ENCODE measurements at places on chromosomes 3 and 15. TPM values are rescaled to one million over a fixed set of nuclear protein-coding genes. Genes with fewer than 3 reads are reported as not detected.

DNA sequence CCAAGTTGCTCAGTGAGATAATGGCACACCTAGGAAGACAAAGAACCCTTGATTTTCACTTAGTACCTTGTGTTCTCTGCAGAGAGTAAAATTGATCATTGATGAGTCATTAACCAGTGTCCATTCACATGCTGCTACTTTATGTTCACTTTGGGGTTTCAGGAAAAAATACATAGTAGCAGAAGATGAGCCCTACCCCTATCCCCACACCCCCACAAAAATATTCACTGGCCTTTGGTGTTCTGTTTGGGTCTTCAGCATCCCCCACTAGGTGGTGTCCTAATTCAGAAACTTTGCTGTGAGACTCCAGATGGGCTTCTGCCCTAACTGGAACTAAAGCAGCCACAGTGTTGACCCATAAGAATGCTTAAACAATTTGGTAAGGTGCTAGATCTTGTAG is 178.8 kb downstream of the KLHL25 start:
- no peak overlapping the region for H3K27ac ChIP-seq
- peak; percentile 43 for DNase-seq
- H3K4me1 ChIP-seq: peaks cover 22% of the 10 kb centered on the region

DNA sequence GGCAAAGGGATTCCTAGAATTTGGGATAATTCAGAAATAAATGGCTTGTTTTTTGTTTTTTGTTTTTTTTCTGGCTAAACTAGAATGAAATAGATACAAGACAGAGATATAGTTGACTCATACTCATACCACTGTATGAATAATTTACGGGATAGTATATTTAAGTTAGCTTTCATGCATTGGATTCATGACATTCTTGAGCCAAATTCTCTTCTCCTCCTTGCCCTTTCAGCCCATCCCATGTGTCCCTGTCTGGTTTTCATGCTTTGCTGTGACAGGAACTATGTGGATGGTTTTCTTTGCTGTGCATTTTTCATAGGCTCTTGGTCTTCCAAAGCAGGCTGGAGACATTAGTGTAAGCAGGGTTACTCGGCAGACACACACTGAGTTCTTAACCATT is 66.6 kb upstream of the UMPS start:
- peaks cover 19% of the 10 kb centered on the region for H3K36me3 ChIP-seq
- no peak overlapping the region for H3K27ac ChIP-seq
- H3K4me1 ChIP-seq: peaks cover 18% of the 10 kb centered on the region
- DNase-seq: no peak
- no peak overlapping the region for H3K4me3 ChIP-seq
- H3K27me3 ChIP-seq: no peaks in the 10 kb centered on the region

The MOBP gene
- total RNA-seq: not detected

The NMB gene
- 25.4 TPM for total RNA-seq

- DNase-seq: no peak
- H3K36me3 ChIP-seq: no peaks in the 10 kb centered on the region
- H3K27me3 ChIP-seq: no peaks in the 10 kb centered on the region
- H3K4me3 ChIP-seq: no peak overlapping the region
These were observed 131.5 kb downstream of the SLC9A9 start for GRCh38 chr3:143716731-143717130.

GRCh38 chr3:188671971-188672370 is 499.8 kb upstream of the TPRG1 start:
- DNase-seq: no peak
- no peak overlapping the region for H3K27ac ChIP-seq
- H3K4me3 ChIP-seq: no peak overlapping the region
- no peaks in the 10 kb centered on the region for H3K36me3 ChIP-seq

The GOLGA8M gene
- not detected for total RNA-seq

DNA sequence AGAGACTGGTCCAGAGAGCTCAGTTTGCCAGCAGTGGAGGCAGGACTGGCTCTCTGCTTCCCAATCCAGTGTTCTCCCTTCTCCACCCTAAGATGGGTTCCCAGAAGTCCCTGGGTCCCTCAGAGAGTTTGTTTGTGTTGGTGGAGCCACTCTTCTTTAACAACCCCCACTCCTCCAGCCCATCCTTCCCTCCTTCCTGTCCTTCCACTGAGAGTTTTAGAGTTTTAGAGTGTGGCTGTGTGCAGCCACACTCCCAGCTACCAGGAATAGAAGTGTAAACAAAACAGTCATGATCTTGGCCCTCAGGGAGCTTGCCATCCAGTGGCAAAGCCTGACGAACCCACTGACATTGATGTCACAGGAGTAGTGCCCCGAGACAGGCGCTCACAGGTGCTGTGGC is 12.5 kb upstream of the FBLN2 start:
- no peaks in the 10 kb centered on the region for H3K36me3 ChIP-seq
- no peak overlapping the region for H3K4me3 ChIP-seq
- H3K27ac ChIP-seq: no peak overlapping the region

DNA sequence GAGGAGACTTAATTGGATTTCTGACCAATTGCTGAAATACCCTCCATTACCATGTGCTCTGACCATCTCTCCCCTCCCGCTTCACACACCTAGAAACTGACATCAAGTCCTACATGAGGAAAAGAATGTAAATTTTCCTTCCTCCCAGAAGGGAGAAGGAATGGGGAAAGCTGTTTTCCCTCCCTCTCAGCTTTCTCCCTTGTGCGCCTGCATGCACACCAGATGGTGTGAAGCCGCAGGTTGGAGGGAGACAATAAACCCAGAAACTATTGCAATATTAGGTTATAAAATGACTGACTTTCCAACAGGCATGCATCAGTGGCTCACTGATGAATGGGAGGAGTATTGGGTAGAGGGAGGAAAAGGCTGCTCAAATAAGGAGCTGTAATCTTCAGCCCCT is 50.9 kb downstream of the MB21D2 start:
- no peaks in the 10 kb centered on the region for H3K27me3 ChIP-seq
- no peak overlapping the region for H3K27ac ChIP-seq
- H3K36me3 ChIP-seq: no peaks in the 10 kb centered on the region
- no peak overlapping the region for H3K4me3 ChIP-seq
- DNase-seq: no peak

DNA sequence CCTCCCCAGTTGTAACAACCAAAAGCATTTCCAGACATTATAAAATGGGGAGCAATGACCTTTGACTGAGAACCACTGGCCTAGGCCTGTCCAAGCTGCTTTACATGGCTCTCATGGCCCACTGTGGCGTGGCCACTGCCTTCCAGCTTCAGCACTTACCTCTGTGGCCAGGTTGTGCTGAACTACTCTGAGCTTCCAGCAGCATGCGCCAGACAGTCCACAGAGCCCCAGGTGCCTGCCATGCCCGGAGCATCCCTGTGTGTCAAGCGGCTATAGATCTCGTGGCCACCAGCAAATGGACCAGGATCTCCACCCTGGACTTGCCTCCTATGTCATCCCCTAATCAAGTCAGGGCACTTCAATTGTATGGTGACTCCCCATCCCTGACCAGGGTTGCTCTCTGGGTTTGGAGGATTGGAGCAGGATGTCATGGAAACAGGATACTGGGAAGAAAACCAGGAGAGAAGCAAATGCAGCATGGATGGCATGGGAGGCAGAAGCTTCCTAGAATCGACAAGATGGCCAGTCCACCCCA is 199.7 kb downstream of the UACA start:
- H3K4me1 ChIP-seq: no peaks in the 10 kb centered on the region
- no peak overlapping the region for H3K27ac ChIP-seq
- H3K27me3 ChIP-seq: peaks cover 1% of the 10 kb centered on the region

GRCh38 chr3:24485511-24485910 is 9.1 kb downstream of the THRB start:
- H3K36me3 ChIP-seq: no peaks in the 10 kb centered on the region
- H3K4me3 ChIP-seq: no peak overlapping the region

The COL8A1 gene
- not detected for total RNA-seq

The SHQ1 gene
- total RNA-seq: 25.6 TPM

DNA sequence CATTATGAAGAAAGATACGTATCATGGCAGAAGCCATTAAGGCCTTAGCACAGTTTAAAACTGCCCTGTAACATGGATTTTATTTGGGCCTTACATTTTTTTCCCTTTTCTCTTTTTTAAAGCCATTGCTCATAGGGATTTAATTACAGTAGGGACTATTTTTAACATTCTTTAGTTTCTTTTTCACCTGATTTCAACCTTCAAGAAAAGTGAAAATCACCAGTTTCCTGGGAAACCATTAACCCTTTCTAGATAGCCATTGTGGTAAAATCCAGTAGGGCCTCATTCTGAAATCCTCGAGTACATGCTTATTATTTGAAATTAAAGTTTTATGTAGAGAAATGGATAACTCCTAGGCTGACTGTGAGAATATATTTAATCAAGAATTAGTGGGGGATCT is 3.1 kb downstream of the SPRED1 start:
- peaks cover 31% of the 10 kb centered on the region for H3K4me1 ChIP-seq
- no peak overlapping the region for H3K27ac ChIP-seq
- no peaks in the 10 kb centered on the region for H3K27me3 ChIP-seq
- peak overlapping the region; percentile 84 for H3K4me3 ChIP-seq

- no peak for DNase-seq
- H3K4me1 ChIP-seq: no peaks in the 10 kb centered on the region
- H3K4me3 ChIP-seq: no peak overlapping the region
- no peaks in the 10 kb centered on the region for H3K36me3 ChIP-seq
- 0 out of 3 replicates have a peak, but pooled peaks cover 4% of the 10 kb centered on the region for H3K27me3 ChIP-seq
These were observed 112.6 kb upstream of the KBTBD8 start for GRCh38 chr3:66885326-66886000.
